Ovary (tissue), 10 donors: ENCODE measurements at places on chromosomes 5 and 9.

- DNase-seq, result no peak
Observed at GRCh38 chr9:113720495-113720894, 155.6 kb upstream of the ZNF618 start.

DNA sequence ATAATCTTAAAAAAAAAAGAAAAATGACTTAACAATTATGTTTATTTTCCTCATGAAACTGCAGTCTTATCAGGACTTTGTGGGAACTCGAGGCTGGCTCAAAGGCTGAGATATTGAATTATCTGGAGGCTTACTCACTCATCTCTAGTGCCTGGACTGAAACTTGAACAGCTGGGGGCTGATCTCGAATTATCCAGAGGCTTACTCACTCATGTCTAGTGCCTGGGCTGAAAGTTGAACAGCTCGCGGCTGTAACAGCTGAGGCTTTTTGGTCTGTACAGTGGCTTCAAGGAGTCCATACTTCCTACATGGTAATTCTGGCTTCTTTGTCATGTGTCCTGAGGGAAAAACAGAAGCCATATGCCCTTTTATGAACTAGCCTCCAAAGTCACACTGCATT, 371.9 kb downstream of the CETN3 start:
- no peak for DNase-seq

DNA sequence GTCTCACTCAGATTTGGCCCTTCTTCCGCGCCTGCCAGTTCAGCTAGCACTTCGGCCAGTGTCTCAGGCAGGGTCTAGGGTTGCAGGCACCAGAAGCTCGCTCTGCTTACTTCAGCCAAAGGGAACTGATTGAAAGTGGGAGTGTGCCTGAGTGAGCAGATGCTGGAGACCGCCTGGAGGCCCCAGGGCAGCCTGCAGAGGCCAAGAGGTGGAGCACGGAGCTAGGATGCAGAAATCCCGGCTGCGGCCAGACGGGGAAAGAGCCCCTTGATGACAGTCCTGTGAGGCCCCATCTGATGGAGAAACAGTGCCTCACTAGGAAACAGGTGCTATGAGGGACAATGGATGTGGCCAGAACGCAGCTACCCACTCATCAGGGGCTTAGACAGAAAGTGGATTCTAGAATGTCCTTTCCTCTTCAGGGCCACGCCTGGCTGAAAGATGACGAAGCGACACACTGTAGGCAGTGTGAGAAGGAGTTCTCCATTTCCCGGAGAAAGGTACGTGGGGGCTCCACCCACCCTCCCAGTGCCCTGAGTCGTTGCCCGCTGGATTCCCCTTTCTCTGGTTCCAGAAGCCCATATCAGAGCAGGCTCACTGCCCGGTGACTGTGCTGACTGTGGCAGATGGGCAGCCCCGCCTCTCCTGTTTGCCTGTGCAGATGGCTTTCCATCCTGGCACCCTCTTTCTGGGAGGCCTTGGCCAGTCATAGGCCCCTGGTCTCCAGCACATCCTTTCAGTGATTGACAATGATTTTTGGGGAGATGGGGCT, 16.1 kb downstream of the HNRNPH1 start:
- no peak for DNase-seq

DNA sequence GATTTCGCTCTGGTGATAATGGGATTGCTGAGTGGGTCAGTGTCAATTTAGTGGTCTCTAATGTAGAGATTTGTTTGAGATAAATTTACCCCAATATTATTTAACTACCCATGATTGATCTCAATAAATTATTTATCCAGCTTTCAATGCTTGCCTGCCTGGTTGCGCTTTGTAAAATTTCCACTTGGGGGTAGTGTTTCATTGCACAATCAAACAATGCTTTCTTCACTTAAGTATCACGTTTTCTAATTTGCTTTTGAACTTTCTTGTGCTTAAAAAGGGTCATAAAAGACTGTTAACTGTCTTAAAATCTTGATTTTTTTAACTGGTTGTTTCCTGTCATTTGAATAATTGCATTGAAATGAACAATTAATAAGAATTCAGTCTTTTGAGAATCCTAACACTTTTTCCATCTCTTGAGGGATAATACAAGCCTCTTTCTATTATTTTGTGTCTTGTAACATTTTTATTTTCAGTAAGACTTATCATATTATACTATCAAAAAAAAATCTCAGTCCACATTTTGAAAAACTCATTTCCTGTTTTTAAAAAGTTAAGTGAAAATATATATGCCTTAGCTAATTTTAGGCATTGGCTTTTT, 18.7 kb downstream of the HSD17B4 start:
- DNase-seq, result no peak

GRCh38 chr9:23766613-23767012, 59.4 kb downstream of the ELAVL2 start:
- DNase-seq, result no peak
